ENCODE measurements at places on chromosomes 16 and 17. TPM values are rescaled to one million over a fixed set of nuclear protein-coding genes. Genes with fewer than 3 reads are reported as not detected.

GRCh38 chr17:17741349-17742023, 60.2 kb downstream of the RAI1 start:
- no peak for DNase-seq

- peak; percentile 32 for DNase-seq
Observed at GRCh38 chr17:44794851-44795413, 35.2 kb downstream of the GJC1 start.

GRCh38 chr17:82804442-82805191, 35.2 kb downstream of the ZNF750 start:
- DNase-seq = peak; percentile 86

DNA sequence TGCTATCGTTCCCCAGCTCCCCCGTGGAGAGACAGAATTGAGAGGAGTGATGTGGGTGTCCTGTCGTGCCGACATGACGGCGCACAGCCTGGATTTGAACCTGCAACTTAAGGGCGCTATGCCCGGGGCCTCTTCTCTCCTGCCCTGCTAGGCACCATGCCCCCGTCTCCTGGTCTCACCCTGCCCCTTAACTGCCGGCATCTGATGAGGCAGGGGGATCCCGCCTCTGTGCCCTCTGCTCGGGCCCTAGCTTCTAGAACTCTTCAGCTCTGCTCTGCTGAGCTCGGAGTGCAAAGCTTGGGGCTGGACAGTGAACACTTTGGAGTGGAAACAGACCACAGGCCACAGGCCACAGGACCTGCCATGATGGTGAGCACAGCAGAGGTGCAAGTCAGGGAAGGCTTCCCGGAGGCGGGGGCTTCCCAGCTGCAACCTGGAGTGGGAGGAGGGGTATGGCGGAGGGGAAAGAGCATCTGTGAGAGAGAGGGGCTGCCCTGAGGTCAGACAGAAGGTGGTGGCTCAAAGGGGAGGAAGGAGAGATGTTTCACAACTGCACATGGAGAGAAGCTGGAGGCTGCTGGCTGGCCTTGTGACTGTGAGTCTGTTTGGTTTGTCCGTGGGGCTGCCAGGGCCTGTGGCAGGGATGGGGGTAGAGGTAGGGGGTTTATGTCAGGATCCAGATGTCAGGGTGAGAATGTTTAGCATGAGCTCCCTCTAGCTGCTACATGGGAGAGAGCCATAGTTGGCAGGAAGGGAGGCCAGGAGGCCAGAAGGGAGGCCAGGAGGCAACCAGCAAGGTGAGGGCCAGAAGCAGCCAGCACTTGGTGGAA, 107.8 kb downstream of the CRLF3 start:
- no peak for DNase-seq

DNA sequence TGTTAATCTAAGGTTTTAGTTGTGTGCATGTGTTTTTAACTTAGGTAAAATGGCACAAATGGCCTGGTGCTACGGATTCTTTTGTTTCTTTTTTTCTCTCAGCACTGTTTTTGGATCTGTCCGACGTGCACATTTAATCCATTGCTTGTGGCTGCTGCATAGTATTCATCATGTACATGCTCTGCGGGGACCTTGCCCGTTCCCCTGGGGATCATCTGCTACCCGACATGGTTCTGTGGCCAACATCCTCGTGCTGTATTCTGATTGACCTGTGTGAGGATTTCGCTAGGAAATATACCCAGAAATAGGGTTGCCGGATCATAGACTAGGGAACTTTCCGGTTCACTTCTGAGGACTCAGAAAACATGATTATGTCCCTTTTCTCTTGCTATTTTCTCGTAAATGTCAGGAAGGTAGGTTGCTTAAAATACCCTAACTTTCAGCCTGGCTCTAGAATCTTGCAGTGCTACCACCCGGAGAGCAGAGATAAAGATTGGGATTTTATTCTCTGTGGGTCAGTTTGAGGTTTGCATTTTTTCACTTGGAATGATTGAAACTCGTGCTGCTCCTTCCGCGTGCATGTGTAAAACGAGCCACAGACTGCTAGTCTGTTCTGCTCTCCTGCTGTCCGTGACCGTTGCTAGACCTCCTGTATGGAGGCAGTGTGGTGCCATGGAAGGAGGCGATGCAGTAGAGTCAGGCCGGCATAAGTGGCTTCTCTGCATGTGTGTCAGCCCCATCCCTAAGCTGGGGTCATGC, 42.9 kb downstream of the LDHD start:
- no peak for DNase-seq

DNA sequence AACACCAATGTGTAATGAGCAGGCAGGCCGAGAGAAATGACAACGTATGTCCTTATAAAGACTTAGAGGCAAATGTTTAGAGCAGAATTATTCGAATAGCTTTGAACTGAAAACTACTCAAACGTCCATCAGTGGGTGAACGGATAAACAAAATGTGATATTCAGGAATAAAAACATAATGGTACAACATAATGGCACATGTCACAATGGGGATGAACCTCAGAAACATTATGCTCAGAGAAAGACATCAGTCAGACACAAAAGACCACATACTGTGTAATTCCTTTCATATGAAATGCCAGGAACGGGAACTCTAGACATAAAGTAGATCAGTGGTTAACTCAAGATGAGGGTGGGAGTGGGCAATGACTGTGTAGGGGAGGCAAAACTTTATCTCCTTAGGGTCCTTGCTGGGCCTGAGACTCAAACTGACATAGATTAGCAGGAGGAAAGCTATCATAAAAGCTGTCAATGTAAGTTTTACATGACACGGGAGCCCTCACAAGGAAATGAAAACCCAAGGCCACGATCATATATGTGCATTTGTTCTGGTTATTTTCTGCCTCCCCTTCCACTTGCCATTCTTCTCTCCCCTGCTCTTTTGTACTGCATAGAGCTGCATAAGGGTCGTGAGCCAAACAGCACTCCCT, 14.8 kb upstream of the ARL4D start:
- DNase-seq = no peak

DNA sequence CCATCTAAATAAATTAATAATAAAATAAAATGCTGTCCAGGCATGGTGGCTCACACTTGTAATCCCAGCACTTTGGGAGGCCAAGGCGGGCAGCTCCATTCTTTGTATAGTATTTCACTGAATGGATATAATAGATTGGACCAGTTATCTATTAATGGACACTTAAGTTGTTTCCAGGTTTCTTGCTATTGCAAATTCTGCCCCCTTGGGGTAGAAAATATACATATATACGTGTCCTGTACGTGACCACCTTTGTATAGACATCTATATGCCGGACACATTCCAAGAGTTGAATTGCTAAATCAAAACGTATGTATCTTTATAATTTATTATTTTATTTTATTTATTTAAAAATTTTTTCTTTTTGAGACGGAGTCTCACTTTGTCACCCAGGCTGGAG, 3.9 kb upstream of the EXOC7 start:
- DNase-seq = no peak

- no peak for DNase-seq
Observed at GRCh38 chr17:77101521-77102410, 39.0 kb upstream of the SEC14L1 start.

- no peak for DNase-seq
Observed at GRCh38 chr17:35795871-35796265, 427 bp upstream of the MMP28 start.

GRCh38 chr17:65892912-65893377, 299.0 kb downstream of the CEP112 start:
- DNase-seq = no peak

DNA sequence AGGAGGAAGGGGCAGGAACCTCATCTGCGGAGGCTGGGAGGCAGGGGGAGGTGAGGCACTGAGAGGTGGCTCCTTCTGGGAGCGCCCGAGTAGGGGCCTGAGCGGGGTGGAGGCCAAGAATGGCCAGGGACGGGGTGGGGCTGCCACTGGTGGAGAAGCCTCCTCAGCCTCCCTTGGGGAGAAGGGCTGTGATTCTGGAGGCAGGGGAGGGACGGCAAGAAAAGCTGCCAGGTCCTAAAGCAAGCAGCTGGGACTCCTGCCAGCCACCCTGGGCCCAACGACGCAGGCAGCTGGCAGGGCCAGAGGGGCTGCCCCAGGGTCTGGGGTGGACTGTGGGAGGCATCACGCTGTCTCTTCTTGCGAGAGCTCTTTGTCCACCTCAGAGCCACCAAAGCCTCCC, 12.7 kb upstream of the MLKL start:
- no peak for DNase-seq

GRCh38 chr17:60523822-60524221, 2.2 kb downstream of the APPBP2 start:
- DNase-seq = no peak

DNA sequence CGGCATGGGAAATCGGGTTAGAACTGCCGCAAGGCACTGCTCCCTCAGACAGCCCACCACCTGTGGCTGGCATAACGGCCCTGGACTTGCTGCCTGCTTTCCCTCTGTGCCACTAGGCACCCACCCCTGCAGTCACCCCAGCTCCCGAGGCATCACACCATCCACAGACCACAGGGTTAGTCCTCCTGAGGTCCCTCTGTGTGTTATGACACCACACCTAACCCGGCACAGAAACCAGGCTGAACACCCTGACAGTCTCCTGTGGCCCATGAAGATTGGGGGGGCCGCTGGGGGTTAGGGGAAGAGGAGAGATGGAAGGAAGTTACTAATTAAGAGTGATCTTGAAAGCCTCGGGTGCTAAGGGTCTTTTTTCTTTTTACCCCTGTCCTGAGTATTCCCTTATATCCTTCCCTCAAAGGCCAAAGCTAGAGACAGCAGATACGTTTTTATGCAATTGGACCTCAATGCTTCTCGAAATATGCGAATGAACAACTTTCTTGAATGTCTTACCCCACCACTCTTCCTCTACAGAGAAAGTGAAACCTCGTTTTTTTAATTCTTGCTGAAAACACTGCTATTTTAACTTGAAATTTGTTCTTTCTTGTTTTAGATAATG, 7.0 kb downstream of the CYTH1 start:
- DNase-seq = no peak

DNA sequence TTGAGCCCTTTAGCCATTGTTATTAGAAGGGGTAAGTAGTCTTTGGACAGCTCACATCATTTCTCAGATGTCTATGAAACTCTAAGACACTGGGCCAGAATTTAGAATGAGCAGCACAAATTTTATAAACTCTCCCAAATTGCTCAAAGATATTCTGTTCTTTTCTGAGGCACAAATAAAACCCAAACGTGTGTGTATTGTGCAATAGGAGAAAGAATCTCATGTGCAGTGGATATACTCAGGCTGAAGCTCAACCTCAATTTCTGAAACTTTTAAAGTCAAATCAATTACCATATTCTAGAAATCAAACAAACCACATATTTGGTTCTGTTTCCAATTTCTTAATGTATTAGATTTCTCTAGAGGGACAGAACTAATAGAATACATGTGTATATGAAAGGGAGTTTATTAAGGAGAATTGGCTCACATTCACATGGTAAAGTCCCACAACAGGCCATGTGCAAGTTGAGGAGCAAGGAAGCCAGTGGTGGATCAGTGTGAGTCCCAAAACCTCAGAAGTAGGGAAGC, 403.6 kb downstream of the RBFOX1 start:
- no peak for DNase-seq

DNA sequence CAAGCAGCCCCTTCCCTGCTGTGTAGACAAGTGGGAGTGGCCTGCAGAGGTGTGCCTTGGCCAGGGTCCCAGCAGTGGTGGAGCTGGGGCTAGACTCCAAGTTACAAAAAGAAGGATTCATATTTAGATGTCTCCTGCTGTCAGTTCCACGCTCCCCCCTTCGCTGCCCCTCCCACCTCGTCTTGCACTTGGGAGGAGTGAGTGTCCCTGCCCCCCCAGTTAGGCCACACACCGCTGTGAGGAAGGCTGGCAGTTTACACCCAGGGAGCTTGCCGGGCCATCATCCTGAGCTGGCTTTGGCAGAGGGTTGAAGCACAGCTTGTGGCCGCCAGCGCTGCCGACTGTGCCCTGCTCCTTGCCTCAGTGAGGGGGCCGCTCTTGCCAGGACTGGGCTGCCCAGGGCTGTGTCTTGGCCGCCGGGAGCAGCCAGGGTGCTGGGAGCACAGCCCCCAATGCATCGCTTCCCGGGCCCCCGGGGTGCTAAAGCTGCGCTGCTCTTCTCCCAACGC, 44.3 kb downstream of the ELAC2 start:
- no peak for DNase-seq

GRCh38 chr16:1564325-1564724, 30.9 kb downstream of the TMEM204 start:
- DNase-seq = no peak

- DNase-seq = no peak
Observed at GRCh38 chr17:2542456-2542855, 30.8 kb upstream of the METTL16 start.

DNA sequence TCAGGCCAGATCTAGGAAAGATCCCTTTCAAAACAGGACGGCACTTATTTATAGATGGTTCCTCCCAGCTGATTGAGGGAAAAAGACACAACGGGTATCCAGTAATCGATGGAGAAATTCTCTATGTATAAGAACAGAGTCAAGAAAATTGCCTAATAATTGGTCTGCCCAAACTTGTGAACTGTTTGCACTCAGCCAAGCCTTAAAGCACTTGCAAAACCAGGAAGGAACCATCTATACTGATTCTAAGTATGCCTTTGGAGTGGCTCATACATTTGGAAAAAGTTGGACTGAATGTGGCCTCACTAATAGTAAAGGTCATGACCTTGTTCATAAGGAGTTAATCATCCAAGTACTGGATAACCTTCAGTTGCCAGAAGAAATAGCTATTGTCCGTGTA, 5.9 kb downstream of the HPR start:
- no peak for DNase-seq

- no peak for DNase-seq
Observed at GRCh38 chr16:6557353-6558023, 775.2 kb upstream of the RBFOX1 start.

GRCh38 chr16:84832488-84833143, 12.8 kb downstream of the CRISPLD2 start:
- DNase-seq = peak; percentile 91

DNA sequence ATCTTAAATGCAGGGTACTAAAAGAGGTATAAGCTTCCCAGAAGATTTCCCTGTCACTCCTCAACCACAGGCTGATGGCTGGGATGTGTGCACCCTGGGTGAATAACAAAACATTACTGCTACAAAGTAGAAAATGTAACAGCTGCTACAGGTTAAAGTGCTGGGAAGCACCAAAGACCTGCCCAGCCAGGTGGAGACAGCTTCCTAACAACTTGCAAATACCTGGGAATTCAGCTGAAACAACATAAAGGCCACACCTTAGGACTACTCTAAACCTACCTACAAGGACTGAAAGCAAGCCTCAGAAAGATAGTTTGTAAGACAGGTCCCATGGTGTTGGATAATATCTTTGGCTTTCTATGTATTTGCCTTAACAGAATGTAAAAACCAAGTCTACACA, 118.5 kb downstream of the CEP112 start:
- no peak for DNase-seq

DNA sequence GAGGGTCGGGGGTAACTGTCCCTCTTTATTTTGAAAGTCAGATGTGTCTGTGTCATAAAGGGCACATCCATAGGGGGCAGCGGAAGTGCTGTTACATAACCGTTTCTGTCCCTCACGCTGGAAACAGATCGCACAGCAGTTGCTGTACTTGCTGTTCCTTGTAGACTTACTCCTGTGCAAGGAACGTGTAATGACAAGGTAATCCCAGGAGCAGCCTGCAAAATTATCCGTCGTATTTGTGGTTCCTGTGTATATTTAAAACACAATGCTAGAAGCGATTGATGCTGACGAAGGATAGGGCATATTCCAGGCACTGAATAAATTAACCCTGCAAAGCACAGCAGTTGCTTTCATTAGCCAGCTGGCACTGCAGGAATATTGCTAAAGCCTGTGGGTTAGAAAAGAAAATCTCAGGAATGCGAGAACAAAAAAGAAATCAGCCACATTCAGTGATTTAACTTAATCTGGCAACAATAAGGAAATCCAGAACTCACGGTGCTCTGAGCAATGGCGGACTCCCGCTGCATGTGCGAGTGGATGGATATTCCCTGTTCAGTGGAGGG, 76.2 kb downstream of the SPECC1 start:
- no peak for DNase-seq

NPB gene
- 0.80 TPM for total RNA-seq

CIAO3 gene
- total RNA-seq = 26.9 TPM

Measured in sciatic nerve (tissue), 2 donors.